ENCODE measurements at places on chromosomes 11 and 22.

DNA sequence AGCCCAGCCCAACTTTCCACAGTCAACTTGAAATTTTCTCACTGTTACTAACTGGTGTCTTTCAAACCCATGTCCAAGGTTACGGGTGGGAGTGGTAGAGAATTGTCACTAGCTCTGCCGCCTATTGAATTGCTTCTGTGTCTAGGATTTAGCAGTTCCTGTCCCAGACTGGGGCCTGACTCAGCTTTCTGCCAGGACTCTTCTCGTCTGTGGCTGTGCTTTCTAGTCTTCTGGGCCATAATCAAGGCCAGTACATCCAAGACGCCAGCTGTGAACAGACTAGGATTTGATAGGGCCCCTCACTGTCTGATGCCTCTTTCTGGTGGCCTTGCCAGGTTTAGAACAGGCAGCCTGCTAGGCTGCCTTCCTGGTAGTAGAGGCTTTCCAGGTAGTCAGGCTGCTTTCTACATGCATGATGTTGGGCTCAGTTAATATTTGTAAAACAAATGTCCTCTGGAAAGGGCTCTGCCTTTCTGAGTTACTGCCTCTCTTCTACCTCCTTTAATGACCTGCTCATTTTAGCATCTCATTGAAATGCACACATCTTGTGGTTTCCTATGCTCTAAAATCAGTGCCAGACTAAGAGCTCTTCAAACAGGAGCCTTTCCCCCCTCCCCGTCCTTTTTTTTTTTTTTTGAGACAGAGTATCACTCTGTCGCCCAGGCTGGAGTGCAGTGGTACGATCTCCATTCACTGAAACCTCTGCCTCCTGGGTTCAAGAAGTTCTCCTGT lies 13.1 kb upstream of the HIKESHI start:
- no peak for DNase-seq

GRCh38 chr22:27615408-27615807 lies 186.1 kb downstream of the MN1 start:
- no peak for DNase-seq

GRCh38 chr22:29715240-29715639 lies 4.6 kb upstream of the CABP7 start:
- no peak for DNase-seq

DNA sequence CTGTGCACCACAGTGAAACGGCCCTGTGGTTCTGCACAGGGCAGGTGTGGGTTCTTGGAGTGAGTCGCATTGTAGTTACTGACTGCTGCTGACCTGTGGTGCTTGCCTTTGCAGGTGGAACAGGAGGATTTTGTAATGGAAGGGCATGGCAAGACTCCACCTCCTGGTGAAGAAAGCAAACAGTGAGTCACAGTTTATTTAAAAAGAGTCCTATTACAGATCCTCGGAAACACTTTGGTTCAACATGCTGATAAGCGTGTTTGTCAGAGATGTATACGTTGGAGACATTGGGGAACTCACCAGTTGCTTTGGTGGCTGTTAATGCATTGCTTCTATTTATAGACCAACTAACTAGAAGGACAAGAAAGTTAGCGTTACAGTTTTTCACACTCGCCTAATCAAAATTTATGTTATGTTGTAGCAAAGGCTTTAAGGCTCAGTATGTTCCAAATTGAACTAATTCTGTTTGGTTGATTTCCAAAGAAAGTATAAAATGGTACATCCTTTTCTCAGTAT lies 21.7 kb upstream of the TNRC6B start:
- no peak for DNase-seq

DNA sequence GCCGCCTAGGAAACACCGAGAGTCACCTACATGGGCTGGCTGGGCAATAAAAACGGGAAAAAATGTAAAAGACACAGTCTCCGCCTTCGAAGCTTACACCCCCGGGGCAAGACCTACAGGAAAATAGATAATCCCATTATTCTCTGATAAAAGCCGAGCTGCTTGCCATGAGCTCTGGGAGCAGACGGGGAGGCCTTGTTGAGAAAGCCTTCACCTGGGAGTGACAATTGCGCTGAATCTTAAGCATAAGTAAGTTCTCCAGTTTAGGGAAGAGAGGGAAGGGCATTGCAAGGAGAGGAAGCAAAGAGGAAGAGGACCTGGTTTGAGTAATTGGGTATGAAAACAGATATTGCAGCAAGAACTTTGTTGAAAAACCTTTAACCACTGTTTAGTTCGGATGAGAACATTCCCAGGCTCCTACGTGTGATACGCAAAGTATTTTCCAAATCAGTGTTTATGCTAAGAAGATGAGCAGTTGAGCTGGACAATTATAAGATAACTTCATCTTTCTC lies 813 bp upstream of the BTBD10 start:
- no peak for DNase-seq

- DNase-seq = no peak
Observed at GRCh38 chr22:30004694-30005093, 75.6 kb upstream of the HORMAD2 start.

GRCh38 chr11:45247433-45247832 lies 38.7 kb downstream of the SYT13 start:
- DNase-seq = no peak

DNA sequence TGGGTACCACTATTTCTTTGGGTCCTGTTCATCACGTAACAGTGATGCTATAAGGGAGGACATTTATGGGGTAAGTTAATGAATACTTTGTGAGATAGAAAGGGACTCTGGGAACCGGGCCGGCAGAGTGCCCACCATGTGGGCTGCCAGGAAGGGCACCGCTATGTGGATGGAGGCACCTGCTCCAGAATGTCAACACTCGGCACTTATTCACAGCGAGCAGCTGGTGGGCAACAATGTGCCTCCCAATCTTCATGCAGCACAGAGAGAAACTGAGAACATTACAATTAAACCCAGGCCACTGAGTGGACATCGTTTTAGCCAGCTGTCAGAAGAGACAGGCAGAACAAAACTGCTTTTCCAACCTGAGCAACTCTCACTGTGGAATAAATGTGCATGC lies 15.8 kb upstream of the ELFN2 start:
- DNase-seq = no peak

DNA sequence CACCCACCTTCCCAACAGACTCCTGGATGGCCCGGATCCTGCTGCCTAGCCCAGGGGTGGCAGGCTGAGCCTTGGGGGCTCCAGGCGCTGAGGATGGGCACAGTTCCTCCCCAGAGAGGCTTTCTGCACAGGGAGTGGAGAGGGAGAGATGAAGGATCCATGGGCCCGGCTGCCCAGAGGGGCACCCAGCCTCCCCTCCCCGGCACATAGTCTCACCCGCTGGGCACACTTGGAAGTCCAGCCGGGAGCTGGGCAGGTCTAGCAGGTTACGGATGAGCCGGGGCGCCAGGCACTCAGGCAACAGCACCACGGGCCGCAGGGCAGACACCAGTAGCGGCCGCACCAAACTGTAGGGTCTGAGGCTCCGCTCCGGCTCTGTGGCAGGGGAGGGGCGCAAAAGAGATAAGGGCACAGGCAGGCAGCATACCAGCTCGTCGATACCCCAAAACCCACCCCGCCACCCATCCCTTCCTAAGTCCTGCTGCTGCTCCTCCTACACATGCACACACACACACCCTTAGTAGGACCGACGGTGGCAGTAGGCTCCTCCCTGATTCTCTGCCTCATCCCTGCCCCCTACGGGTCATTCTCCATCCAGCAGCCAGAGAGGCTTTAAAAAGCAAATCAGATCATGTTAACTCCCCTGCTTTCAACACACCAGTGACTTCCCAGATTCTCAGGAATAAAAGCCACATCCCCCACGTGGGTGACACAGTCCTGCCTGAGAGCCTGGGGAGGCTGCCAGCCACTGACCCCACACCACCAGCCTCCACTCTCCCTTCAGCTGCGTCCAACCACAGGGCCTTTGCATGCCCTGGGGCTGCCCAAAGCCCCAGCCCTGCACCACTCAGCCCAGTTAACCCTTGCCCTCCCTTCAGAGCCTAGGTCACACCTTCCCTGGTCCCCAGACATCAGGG lies 6.5 kb upstream of the MFNG start:
- DNase-seq = peak; percentile 25

DNA sequence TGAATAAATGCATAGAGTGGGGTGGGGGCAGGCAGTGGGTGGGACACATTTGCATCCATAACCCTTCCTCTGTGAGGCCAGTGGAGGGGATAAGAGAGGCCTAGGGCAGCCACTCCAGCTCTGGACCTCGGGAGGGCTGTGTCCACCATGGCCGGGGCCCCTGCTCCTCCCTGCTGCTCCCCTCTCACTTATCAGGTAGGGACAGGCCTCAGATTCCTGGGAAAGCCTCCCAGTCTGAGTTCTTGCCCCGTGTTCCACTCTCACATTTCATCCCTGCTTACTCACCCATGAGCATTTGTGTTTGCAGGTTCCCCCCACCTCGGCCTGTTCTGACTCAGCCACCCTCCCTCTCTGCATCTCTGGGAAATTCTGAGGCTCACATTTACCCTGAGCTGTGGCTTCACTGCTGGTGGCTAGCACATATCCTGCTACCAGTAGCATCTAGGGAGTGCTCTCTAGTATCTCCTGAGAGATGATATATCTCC lies 128.7 kb upstream of the TOP3B start:
- DNase-seq = peak; percentile 31

DNA sequence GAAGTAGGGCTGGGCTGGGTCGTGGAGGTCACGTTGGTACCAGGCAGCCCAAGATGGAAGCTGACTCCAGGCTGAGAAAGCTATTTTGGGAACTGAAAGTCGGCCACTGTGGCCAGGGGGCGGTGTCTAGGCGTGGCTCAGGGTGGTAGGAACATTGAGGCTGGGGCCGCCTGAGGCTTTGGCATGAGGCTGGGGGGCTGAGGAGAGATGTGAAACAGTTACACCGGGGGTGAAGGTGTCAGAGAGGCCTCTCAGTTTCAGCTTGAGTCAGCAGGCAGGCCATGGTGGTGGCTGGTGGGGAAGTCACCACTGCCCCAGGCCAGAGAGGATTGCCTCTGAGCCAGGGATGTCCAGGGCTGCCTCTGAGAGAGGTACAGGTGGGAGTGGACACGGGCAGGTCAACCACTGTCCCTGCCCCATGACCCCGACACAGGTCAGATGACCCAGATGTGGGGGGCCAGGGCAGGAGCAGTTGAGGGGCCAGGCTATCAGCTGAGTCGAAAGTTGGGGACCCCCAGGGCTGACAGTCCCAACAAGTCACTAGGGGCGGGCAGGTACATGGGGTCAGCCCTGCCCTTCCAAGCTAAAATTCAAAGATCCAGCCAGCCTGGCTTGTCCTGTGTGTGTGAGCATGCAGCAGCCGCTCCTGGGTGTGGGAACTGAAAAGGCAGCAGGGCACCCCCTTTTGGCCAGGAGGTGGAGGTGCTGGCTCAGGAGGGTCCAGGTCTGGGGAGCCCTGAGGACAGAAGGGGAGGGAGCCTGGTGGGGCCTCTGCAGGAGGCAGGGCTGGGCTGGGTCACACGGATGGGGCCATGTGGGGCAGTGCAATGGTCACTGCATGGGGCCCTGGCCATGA lies 7.2 kb downstream of the KCNK7 start:
- DNase-seq = no peak

DNA sequence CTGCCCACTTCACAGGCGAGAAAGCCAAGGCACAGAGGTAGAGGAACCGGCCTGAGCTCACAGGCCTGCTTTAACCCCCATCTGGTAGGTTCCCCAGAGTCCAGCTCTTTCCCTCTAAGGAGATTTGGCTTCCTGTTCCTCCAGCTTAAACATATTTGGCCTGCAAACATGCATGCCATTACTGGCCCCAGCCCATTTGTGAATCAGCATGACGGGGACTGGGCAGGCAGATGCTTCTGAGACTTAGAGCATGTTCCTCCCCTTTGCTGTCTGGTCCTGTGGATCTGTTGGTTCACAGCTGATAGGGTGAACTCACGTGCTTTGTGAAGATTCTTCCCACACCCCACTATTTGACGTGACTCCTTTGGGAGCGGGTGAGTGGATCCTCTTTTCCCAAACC lies 12.6 kb downstream of the CHST1 start:
- peak; percentile 35 for DNase-seq

- DNase-seq = no peak
Observed at GRCh38 chr11:64067230-64067993, 31.7 kb downstream of the FLRT1 start.

- no peak for DNase-seq
Observed at GRCh38 chr11:114154271-114155047, 94.9 kb downstream of the ZBTB16 start.

GRCh38 chr11:102719620-102720277 lies 5.0 kb downstream of the MMP8 start:
- DNase-seq = no peak

GRCh38 chr22:39592081-39593065 lies 21.8 kb downstream of the CACNA1I start:
- peak; percentile 53 for DNase-seq

DNA sequence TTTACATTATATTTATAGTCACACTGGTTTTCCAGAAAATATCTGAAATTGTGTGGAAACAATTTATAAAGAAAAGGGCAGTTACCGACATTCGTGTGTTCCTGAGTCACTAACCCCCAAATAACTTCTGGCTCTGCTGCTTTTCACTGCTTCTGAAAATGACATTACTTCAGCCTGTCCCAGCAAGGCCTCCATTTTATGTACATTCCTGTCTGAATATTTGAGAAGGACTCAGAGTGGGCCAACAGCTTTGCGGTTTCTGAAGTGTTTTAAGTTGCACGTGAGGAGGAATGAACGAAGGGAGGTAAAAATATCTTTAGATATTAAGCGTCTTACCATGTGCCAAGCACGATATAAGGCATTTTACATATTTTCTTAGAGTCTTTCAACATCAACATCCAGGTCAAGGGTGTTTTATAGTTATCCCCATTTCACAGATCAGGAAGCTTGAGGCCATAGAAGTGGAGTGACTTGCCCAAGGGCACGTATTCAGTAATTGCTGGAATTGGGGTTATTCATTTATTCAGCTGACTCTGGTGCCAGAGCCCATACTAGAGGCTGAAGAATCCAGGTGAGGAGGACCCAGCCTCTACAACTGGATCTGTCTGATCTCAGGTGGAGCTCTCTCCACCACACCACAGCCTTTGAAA lies 30.8 kb upstream of the WNT11 start:
- no peak for DNase-seq

DNA sequence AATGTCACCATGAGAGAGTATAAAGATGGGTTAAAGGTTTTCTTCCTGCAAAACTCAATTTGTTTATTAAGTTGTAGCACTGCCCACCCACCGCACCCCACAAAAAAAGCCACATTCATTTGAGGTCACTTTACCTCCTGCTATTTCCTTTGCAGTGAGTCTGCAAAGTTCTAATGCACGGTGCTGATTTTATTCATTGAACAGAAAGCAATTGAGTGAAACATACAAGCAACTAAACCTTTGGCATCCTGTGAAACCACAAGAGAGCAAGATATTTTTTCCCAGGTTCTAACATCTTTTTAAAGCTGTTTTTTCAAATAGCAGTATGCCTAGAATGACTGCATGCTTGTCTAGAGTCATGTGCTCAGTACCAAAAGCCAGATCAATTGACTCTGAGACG lies 39.0 kb downstream of the RRAS2 start:
- no peak for DNase-seq

- DNase-seq = no peak
Observed at GRCh38 chr11:35012467-35013191, 96.2 kb downstream of the PDHX start.

GRCh38 chr22:44807915-44808690 lies 55.7 kb downstream of the ARHGAP8 start:
- DNase-seq = no peak

DNA sequence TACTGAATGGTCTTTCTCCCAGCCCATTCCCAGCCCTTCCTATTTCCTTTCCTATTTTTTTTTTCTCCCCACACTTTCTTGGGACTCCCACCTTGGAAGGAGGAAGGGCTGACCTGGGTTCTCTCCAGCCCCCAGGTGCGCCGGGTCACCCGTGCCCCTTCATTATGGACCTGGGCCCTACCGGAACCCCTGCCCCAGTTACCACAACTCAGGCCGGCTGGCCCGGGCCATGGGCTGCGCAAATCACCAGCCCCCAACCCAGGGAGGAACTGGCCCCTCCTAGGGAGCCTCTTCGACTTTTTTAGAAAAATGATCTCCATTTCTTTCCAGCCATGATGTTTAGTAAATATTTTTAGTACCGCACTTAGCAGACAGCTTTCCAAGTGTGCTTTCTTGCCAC lies 62.2 kb downstream of the MORC2 start:
- DNase-seq = no peak
